ENCODE measurements at places on chromosomes 5 and 9. TPM values are rescaled to one million over a fixed set of nuclear protein-coding genes. Genes with fewer than 3 reads are reported as not detected.

TPPP gene
- 2.6 TPM for total RNA-seq

CORO2A gene
- total RNA-seq = 1.3 TPM

DNM1 gene
- 29.0 TPM for total RNA-seq

AGPAT2 gene
- total RNA-seq = 94.2 TPM

KIAA0825 gene
- total RNA-seq = 5.7 TPM

SLC6A7 gene
- total RNA-seq = not detected

CMBL gene
- total RNA-seq = 4.4 TPM

HOMER1 gene
- total RNA-seq = 1.6 TPM

ZBTB26 gene
- total RNA-seq = 2.0 TPM

PCAT7 gene
- total RNA-seq = 0.78 TPM

HTR1A gene
- not detected for total RNA-seq

MAMDC4 gene
- total RNA-seq = 6.5 TPM

CSF2 gene
- not detected for total RNA-seq

SH3RF2 gene
- total RNA-seq = 14.8 TPM

IL4 gene
- total RNA-seq = not detected

RGS7BP gene
- total RNA-seq = 3.1 TPM

EQTN gene
- not detected for total RNA-seq

WNT8A gene
- total RNA-seq = not detected

- no peak for DNase-seq
Measured at GRCh38 chr9:75814667-75815066, 75.8 kb upstream of the PCSK5 start.

GRCh38 chr5:141477815-141478214, 2.0 kb downstream of the PCDHGC3 start:
- DNase-seq = no peak

GRCh38 chr9:120726484-120726883, 12.2 kb upstream of the MEGF9 start:
- no peak for DNase-seq

GRCh38 chr9:21967702-21968101, 26.5 kb downstream of the CDKN2A start:
- no peak for DNase-seq

DNA sequence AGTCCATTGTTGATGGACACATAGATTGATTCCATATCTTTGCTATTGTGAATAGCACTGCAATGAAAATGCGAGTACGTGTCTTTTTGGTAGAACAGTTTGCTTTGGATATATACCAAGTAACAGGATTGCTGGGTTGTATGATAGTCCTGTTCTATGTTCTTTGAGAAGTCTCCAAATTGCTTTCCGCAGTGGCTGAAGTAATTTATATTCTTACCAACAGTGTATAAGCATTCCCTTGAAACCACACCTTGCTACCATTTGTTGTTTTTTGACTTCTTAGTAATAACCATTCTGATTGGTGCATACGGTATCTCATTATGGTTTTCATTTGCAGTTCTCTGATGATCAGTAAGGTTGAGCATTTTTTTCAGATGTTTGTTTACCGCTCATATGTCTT, 792.9 kb downstream of the PTPRD start:
- DNase-seq = no peak

DNA sequence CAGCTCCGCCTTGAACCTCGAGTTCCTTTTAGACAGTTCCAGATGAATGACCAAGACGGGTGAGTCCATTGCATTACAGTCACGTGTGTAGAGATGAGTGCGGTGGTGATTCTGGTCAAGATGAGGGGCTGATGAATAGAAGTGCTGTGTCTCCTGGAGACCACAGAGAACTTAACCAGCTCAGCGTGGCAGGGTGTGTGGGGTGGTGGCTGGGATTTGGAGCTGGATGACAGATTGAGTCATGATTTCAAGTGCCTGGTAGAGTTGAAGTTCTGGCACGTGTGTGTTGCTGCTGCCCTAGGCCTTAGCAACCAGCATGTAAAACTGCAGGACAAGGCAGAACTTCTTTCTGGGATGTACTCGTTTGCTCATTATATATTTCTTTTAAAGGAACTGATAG, 53.3 kb downstream of the PRRC2B start:
- DNase-seq = no peak

GRCh38 chr5:27267209-27267824, 228.9 kb upstream of the CDH9 start:
- DNase-seq = no peak

DNA sequence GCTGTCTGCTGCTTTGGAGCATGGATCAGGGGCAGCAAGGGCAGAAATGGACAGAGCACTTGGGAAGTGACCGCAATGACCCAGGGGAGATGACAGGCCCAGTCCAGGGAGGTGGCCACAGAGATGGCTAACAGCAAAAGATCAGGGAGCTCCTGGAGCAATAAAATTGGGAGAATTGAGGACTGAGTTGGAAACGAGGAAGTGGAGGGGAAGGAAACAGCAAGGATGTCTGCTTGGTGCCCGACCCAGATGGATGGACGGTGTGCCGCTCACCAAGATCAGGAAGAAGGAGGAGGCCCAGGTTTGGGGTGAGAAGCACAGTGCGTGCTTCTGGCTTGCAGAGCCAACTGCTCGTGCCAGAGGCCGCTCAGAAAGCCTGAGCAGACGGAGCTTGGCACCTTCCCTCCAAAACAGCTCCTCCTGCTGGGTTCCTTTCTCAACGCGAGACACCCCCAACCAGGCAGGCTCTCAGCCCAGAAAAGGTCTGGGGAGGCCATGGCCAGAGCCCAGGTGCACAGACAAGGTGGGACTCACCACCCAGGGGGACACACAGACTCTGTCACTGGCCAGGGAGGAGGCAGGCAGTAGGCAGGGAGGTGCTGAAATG, 1.7 kb upstream of the SLC34A1 start:
- peak; percentile 74 for DNase-seq

DNA sequence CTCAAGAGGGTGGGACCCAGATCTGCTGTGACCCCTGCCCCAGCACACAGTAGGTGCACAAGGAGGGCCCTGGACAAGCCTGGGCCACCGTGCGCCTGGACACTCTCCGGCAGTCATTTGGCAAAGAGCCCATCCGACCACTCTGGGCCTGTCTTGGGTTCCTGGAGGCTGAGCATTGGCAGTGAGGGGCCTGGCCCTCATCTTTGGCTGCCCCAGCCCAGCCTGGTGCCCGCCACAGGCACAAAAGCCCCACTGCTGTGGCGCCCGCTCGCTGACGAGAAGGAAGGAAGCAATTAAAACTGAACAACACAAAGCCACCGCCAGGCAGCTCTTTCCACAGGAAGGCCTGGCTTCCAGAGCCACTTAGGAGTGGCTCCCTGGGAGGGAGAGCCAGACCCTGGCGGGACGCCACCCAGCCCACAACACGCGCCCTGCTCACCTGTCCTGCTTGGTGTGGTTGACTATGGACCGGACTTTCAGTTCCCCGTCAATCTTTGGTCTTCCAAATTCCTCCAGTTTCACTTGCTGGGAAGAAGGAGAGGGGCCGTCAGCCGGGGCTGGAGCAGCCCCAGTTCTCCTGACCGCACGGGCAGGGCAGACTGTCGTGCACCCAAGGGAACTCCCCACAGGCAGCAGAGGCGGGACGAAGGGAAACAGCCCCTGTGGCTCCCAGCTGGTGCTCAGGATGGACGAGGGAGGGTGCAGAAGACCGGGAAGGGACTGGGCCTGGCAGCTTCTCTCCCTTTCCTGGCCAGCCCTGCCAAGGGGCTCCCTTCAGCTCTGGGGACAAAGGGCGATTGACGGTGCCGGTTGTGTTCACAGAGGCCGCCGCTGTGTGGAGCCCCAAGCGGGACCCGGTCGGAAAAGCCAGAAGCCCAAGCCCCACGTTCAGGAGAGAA, 50.9 kb upstream of the SARDH start:
- DNase-seq = no peak

DNA sequence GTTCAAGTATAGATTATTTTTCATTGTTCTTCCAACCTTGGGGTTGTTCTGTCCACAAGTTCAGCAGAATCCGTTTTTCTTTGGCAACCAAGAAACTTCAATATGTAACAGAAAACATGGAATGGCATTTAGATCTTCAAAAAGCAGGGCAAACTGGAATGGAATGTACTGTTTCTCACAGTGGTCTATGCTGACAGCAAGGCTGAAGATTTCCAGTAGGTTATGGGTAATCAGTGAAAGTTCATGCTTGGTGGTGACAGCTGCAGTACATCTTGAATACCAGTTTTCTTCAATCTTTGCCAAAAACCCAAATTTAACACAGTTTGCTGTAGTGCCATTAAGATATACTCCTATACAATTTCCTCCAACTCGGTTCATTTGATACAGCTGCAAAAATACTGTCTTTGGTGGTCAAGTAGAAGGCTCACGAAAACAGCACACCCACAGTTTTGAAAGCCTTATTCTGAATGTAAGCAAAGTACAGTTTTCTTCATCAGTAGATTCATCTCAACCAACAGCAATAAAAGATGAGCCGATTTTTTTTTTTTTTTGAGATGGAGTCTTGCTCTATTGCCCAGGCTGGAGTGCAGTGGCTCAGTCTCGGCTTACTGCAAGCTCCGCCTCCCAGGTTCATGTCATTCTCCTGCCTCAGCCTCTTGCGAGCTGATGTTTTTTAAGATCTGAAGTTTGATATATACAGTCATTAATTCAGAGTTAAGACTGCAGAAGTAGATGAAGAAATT, 4.9 kb downstream of the TRIM52 start:
- no peak for DNase-seq

DNA sequence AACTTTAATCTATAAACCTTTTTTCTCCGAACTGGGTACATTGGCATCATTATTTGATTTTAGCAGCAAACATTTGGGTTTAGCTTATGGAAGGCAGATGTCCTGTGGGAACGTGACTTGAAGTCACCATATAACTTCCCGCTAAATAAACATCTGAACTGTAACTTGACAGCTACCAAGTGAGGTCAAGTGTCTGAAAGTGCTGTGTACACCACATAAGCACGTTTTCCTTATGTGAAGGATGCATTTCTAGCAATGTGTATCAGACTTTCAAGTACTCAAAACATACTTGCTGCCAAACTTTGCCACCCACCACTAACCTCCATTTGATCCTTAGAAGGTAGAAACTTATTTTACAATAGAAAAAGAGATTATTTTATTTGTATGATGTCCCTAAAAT, 35.7 kb downstream of the SLC1A3 start:
- DNase-seq = no peak

- DNase-seq = no peak
Measured at GRCh38 chr9:110104261-110104809, 103.6 kb downstream of the C9orf152 start.

- DNase-seq = no peak
Measured at GRCh38 chr9:135667463-135668001, 4.4 kb downstream of the LCN9 start.

DNA sequence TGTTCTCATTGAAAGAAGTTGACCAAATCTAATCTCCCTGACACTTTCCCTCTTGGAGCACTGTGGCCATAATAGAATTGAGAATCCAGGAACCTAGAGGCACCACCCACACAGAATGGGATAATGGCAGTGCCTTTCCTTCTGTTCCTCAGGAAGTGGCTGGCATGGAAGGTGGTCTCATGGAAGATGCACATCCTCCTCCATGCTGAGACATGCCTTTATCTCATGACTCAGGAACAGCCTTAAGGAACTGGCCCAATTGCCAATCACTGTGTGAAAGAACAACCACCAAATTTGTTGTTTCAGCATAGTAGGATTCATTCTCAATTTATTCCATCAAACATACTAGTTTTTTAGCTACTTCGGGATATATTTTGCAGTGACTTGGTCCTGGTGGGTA, 137.5 kb upstream of the RASGRF2 start:
- DNase-seq = no peak

GRCh38 chr9:750249-750967, 91.1 kb upstream of the DMRT1 start:
- no peak for DNase-seq

DNA sequence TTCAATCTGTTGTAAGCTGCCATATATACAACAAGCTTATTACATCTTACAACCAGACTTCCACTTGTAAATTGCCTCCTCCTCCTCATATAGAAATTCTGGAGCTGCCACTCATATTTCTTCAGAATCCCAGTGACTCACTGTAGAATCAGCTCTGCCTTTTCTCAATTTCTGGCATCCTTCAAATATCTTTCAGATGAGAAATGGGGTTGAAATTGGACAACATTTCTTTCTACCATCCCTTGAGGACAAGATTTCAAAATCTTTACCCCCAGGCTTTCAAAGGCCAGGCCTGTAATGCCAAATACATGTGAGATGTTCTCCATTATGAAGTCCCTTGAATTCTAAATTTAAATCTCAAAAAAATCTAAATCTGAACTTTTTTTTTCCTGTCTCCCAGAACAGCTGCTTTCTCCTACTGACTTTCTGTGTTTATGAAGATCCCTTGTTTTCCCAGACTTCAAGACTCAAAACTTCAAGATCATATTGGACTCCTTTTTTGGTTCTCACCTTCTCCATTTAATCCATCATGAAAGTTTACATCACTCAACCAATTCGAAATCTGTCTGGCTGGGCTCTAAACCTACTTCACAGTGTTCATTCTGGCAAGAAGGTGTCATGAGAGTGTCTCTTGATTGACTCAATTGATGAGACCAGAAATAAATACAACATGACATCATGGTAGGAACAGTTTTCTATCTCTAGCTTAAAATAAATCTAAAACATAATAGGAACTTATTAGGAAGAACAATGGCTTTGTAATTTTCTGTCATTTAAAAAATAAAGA, 109.8 kb downstream of the HMHB1 start:
- no peak for DNase-seq

DNA sequence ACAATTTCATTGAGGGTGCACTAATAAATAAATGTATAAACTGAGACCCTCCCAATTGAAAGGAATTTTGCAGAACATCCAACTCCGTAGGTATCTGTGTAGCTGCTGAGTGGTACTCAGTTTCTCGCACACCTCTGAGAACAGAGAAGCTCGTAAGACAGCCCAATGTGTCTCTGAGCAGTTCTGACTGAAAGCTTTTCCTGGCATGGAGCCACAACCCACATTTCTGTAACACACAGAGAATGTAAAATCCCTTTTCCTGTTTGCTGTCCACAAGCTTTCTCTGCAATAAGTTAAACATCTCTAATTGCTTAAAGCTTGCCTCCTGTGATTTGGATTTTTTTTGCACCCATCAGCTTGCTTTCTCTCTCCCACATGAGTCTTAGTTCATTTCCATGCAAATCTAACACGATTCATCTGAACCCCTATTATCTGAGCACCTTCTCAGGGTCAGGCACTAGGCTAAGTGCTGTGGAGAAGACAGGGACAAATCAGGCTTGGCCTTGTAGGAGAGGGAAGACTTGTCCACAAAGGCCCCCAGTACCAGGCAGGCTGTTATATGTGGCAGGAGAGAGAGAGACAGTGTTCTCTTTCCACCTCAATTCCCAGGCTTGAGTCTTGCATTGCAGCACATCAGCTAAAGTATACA, 44.2 kb upstream of the COL15A1 start:
- DNase-seq = no peak

- DNase-seq = no peak
Measured at GRCh38 chr5:178257650-178258049, 25.0 kb upstream of the PHYKPL start.

GRCh38 chr5:104015765-104016164, 453.2 kb upstream of the NUDT12 start:
- no peak for DNase-seq

GRCh38 chr5:89478851-89479250, 595.9 kb upstream of the MEF2C start:
- DNase-seq = no peak

DNA sequence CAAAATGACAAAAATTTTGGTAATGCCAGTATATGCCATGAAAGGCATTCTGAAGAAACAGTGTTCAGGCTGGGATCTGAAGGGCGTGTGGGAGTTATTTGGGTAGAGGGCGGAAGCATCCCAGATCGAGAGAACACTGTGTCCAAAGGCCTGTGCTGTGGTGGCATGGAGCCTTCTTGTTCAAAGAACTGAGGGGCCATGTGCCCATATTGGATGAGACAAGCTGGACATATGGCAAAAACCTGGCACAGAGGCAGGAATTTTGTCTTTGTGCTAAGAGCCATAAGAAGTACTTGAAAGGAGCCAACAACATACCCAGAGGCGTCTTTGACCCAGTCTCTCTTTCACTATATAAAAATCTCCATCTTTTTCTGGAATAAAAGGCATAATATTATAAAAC, 128.0 kb downstream of the SYK start:
- DNase-seq = no peak

Data from body of pancreas (tissue), 4 donors.